Peyer's patch (tissue), 4 donors: ENCODE measurements at places on chromosomes 12 and 14.

- no peak for DNase-seq
Measured at GRCh38 chr12:52776435-52776834, 710 bp downstream of the KRT76 start.

DNA sequence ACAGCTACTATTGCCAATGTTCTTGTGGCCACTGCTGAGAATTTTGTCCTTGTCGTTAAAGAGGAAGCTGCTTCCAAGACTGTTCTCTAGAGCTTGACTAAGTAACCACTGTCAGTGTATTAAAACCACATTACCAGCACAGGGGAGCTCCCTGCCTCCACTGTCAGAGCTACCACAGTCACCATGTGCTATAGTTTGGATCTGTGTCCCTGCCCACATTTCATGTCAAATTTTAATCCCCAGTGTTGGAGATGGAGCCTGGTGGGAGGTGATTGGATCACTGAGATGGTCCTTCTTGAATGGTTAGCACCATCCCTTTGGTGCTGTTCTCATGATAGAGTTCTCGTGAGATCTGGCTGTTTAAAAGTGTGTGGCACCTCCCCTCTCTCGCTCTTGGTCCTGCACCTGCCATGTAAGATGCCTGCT, 23.2 kb upstream of the RAP1B start:
- DNase-seq: peak; percentile 44

- no peak for DNase-seq
Measured at GRCh38 chr14:39680777-39681176, 248.5 kb upstream of the FBXO33 start.

GRCh38 chr12:87120440-87120839, 864.2 kb upstream of the MGAT4C start:
- DNase-seq: no peak

DNA sequence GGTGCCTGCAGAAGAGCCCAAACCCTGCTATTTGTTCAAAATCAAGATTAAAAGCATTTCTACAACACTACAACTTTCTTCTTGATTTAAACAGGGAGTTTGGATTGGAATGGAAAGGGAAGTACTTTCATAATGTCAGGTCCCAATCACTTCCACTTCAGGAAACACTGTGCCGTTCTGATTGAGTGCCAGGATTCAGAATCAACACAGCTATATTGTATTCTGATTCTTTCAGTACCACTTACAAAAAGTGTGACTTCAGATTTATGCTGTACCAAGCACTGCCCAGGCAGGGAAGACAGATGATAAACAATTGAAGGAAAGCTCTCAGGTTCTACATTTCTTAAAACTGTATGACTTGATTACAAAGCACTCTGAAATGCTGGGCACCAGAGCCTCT, 3.2 kb downstream of the TDP1 start:
- no peak for DNase-seq
